PC-9 (cell line): ENCODE measurements at places on chromosomes 6 and 20. TPM values are rescaled to one million over a fixed set of nuclear protein-coding genes. Genes with fewer than 3 reads are reported as not detected.

The BANF2 gene
- total RNA-seq, result not detected in 2 replicates

The TAGAP gene
- total RNA-seq, result 0.23 TPM in 1 of 2 replicates, not detected in the other

The LY6G6C gene
- total RNA-seq, result 1.2 and 2.1 TPM in 2 replicates

The HNF4A gene
- 0.13 and 0.58 TPM in 2 replicates for total RNA-seq

The RUNX2 gene
- total RNA-seq, result 10.4 and 12.5 TPM in 2 replicates

The FAM83B gene
- 10.1 and 15.6 TPM in 2 replicates for total RNA-seq

The PRSS35 gene
- total RNA-seq, result not detected in 2 replicates

DNA sequence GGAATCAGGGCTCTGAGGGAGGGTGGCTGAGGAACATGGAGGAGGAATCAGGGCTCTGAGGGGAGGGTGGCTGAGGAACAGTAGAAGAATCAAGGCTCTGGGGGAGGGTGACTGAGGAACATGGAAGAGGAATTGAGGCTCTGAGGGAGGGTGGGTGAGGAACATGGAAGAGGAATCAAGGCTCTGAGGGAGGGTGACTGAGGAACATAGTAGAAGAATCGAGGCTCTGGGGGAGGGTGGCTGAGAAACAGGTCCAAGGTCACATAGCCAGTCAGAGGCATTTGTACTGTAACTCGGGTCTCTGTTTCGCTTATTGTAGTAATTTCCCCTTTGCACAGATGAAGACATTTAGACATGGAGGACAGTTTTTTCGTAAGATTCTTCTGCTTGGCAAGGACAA lies 164.8 kb downstream of the SOBP start:
- no peak overlapping the region for H3K4me3 ChIP-seq
- H3K27me3 ChIP-seq, result no peaks in the 10 kb centered on the region
- H3K27ac ChIP-seq, result no peak overlapping the region
- no peaks in the 10 kb centered on the region for H3K36me3 ChIP-seq
- no peak for DNase-seq
- H3K4me1 ChIP-seq, result peaks cover 26% of the 10 kb centered on the region

DNA sequence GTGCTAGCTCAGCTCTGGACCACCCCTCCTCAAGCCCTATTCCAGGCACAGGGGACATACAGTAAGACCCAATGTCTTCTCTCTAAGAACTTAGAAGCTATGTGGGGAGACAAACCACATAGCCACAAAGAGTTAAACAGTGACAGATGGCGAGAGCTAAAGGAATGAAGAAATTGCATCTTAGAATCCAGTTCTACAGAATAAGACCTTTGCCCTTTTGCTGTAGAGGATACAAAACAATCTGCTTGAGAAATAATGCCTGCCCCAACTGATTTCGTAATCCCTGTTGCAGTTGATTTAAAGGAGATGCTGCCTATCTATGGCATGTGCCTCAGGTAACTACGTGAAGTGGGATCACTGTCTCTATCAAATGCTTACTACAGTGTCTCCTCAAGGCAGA lies 31.2 kb downstream of the TNFRSF21 start:
- no peaks in the 10 kb centered on the region for H3K27me3 ChIP-seq
- H3K4me1 ChIP-seq, result peaks cover 36% of the 10 kb centered on the region
- H3K4me3 ChIP-seq, result no peak overlapping the region
- no peak for DNase-seq
- H3K36me3 ChIP-seq, result peaks cover 89% of the 10 kb centered on the region
- 0 out of 2 replicates have a peak overlapping the region, but pooled peaks have one; percentile 44 for H3K27ac ChIP-seq

- H3K4me1 ChIP-seq, result 0 out of 2 replicates have a peak, but pooled peaks cover 8% of the 10 kb centered on the region
- H3K36me3 ChIP-seq, result peaks cover 9% of the 10 kb centered on the region; the same call in 1 of the 2 replicates
- H3K4me3 ChIP-seq, result peak overlapping the region; percentile 91
- no peaks in the 10 kb centered on the region for H3K27me3 ChIP-seq
- 0 out of 2 replicates have a peak overlapping the region, but pooled peaks have one; percentile 7 for H3K27ac ChIP-seq
Observed at GRCh38 chr6:26594730-26595632, 1.8 kb upstream of the ABT1 start.

DNA sequence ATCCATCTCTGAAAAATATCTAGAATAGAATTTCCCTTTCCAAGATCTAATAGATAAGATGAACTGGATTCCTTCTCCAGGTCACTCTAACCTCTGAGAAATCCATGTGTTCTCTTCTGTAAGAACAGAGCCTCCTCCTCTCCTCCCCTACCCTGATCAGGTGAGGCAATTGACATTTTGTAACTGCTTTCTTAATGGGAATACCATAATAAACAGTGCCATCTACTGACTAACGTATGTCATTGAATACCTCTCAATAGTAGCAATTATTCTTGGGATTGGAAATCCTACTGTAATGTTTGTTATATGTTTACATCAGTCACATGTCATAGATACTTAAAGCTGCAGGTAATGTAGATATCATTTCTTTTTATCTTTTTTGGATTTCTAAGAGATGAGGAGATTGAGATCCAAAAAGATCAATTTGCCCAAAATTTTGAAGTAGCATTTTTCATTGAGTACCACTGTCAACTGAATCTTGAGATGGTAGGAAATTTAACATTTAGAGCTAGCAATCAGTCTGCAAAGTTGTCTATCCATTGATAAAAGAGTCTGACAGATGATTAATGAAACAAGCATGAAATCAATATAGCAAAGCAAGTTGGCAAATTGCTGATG lies 365.8 kb upstream of the HSF2 start:
- peaks cover 13% of the 10 kb centered on the region for H3K4me1 ChIP-seq
- H3K36me3 ChIP-seq, result no peaks in the 10 kb centered on the region
- no peak overlapping the region for H3K4me3 ChIP-seq
- peak; percentile 76 for DNase-seq

DNA sequence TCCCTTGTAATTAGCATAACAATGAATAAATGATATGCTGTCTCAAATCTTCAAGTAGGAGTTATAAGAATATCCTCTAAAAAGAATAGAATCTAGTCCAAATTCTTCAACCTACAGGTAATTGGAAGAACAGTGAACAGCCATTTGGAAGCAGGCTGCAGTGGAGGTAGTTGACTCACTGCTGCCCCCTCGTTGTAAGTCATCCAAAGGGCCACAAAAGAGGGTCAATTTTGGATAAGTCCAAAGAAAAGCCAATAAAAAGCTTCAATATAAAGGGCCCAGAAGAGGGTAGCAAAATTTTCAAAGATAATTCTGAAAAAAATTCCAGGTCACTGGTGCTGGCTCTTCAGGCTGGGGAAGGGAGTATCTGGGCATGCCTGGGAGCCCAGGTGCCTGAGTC lies 60.8 kb upstream of the SSTR4 start:
- H3K4me3 ChIP-seq, result no peak overlapping the region
- peaks cover 31% of the 10 kb centered on the region for H3K27me3 ChIP-seq
- DNase-seq, result no peak
- H3K27ac ChIP-seq, result no peak overlapping the region

- H3K36me3 ChIP-seq, result no peaks in the 10 kb centered on the region
- H3K4me1 ChIP-seq, result no peaks in the 10 kb centered on the region
- no peak overlapping the region for H3K4me3 ChIP-seq
- no peak for DNase-seq
Observed at GRCh38 chr6:148967011-148967520, 220.2 kb downstream of the UST start.

DNA sequence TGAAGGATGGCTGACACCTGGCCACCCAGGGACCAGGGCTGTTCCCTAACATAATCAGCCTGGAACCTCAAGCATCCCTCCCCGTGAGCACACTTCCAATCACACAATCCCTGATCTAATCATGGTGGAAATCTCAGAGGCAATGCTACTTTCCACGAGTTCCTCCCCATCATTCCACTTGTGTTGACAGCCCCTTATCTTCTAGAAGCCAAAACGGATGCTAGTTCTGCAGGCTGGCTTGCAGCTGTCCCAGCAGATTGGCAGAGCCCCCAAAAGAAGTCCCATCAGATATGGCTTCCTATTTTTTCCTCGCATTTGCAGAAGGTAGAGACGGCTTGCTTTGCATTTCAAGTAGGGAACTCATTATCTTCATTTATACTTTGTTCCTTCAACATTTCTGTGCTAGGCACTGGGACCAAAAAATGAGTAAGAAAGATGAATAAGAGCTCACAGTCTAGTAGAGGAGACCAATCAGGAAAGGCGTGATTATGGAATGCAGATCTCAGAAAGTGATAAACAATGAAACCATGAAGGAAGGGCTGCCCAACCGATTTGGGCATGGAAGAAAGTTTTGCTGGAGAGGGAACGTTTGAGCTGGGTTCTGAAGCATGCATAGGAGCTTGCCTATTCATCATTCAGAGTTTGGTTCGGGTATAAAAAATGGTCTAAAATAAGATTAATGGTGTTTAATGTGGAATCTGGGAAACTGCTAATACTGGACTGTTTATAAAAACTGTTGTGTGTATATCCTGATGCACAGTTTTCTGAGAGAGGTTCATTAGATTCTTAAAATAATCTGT lies 44.6 kb upstream of the TBC1D7 start:
- no peaks in the 10 kb centered on the region for H3K4me1 ChIP-seq
- H3K36me3 ChIP-seq, result no peaks in the 10 kb centered on the region
- DNase-seq, result no peak

DNA sequence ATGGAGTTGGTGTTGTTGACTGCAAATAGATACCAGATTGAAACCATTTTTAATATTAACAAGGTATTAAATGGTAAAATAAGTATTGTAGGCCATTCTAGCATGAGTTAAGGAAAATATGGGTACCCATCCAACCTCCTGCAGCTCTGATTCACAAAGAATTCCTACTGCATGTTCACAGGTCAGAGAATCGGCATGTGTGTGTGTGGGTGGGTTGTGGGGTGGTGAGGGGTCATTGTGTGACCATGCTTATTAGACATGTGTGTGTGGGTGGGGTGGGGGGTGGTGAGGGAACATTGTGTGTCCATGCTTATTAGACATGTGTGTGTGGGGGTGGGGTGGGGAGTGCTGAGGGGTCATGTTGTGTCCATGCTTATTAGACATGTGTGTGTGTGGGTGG lies 3.2 kb downstream of the IYD start:
- H3K27me3 ChIP-seq, result no peaks in the 10 kb centered on the region
- H3K4me3 ChIP-seq, result no peak overlapping the region
- DNase-seq, result no peak

DNA sequence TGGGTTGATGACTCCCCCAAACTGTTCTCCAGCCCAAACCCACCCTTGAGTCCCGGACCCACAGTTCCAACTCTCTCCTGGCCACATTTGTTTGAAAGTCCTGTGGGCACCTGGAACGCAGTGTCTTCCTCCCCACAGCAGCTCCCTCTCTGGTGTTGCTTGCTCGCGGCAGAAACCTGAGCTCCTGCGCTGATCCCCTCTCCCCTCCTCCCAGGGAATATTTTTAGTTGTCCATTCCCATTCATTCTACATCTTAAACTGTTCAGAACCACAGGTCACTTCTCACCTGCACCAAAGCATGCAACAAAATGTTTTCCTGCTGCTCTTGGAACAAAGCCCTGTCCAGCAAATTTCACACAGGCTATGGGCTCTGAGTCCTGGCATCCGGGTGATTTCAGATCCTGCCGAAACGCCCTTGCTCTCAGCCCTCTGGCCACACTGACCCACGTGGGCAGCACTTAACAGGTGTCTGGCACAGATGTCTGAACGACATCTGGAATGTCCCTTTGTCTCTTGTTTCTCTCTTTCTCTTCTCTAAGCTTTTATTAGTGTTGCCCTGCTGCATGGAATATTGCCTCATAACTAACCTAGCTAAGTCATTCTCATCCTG lies 27.0 kb upstream of the PMEPA1 start:
- no peak for DNase-seq
- no peak overlapping the region for H3K4me3 ChIP-seq
- no peaks in the 10 kb centered on the region for H3K4me1 ChIP-seq
- H3K36me3 ChIP-seq, result no peaks in the 10 kb centered on the region
- H3K27ac ChIP-seq, result no peak overlapping the region
- no peaks in the 10 kb centered on the region for H3K27me3 ChIP-seq

GRCh38 chr6:92683748-92684147 lies 735.6 kb downstream of the EPHA7 start:
- no peak overlapping the region for H3K27ac ChIP-seq
- H3K4me3 ChIP-seq, result no peak overlapping the region
- no peaks in the 10 kb centered on the region for H3K4me1 ChIP-seq
- no peaks in the 10 kb centered on the region for H3K27me3 ChIP-seq
- DNase-seq, result no peak

GRCh38 chr6:72078096-72078495 lies 191.7 kb downstream of the RIMS1 start:
- no peaks in the 10 kb centered on the region for H3K4me1 ChIP-seq
- H3K27ac ChIP-seq, result no peak overlapping the region
- no peak for DNase-seq
- no peaks in the 10 kb centered on the region for H3K27me3 ChIP-seq
- H3K36me3 ChIP-seq, result no peaks in the 10 kb centered on the region

GRCh38 chr6:147869869-147870268 lies 361.4 kb downstream of the SAMD5 start:
- H3K4me3 ChIP-seq, result no peak overlapping the region
- no peaks in the 10 kb centered on the region for H3K4me1 ChIP-seq
- H3K27me3 ChIP-seq, result no peaks in the 10 kb centered on the region
- no peaks in the 10 kb centered on the region for H3K36me3 ChIP-seq
- DNase-seq, result no peak
